IPS DF 19.7 (cell line): ENCODE measurements at places on chromosomes 6 and 20.

GRCh38 chr6:10719296-10719963, 3.4 kb upstream of the TMEM14C start:
- DNase-seq = no peak

GRCh38 chr20:19212821-19213502, 520 bp downstream of the SLC24A3 start:
- DNase-seq = no peak

DNA sequence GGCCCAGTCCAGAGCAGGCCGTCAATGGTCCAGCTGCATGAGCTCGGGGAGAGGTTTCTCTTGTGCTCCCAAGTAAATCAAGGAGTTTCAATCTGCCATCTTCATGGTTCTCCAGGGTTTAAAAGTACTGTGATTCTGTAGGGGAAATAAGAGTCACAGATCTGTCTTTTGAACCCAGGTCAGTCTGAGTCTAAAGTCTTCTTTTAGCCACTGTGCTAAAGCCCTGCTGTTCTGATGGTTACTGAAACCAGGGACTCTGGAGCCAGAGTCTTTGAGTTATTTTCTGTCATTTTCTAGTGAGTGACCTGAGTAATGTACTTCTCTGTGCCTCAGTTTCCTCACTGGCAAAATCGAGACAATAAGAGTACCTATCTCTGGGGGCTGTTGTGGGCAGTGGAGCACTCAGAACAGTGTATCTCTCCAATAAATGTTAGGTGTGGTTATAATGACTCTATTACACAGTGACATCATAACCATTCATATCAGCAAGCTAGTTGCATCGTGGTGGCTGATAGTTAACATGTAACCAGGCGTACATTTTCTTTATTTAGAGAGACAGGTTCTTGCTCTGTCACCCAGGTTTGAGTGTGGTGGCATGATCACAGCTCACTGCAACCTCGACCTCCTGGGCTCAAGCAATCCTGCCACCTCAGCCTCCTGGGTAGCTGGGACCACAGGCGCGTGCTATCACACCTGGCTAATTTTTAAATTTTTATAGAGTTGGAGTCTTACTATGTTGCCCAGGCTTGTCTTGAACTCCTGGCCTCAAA, 74.6 kb upstream of the KCNG1 start:
- no peak for DNase-seq

DNA sequence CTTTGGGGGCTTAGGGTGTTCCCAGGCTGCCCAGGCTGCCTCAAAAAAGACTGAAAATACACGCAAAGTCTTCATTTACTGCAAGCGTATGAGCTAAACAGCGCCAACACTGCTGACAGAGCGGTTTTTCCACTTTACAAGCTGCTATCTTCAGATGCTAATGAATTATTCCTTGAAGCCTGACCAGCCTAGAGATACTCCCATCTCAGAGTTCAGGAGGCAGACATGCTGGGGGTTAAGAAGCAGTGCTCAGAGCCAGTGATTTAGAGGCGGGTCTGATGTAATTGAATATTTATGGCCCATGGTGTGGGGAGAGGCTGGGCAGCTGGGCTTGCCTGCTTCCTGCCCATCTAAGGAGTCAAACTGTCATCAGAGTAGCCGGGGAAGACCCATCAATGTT, 241.4 kb downstream of the SLC24A3 start:
- no peak for DNase-seq

DNA sequence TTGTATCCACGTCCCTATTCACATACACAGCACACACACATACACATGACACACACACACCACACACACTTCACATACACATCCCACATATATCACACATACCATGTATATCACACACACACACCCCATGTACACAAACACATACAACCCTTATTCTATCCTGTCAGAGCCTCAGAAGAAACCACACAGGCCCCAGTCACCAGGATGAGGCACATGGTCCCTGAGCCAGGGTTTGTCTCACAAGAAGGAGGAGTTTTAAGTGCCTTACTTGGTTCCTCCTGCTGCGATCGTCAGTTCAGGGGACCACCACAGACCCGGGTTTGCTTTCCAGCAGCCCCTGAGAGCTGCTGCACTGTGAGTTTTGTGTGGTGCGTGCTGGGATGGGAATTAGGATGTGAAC, 23.6 kb downstream of the BFSP1 start:
- DNase-seq = no peak

DNA sequence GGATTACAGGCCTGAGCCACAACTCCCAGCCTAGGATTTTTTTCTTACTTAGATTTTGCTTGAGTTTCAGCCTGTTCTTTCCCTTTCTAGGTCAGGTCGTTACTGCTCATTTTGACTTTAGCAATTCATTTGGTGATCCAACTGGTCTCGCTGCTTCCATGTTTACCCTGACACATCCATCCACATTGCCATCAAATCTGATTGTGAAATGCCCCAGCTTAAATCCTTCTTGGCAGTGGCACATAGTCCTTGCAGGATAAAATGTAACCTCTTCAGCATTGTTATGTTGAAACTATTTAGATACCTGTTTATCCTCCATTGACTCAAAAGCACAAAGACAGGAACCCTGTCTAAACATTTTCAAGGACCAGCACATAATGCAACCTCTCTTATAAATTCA, 77.2 kb downstream of the DNAH8 start:
- DNase-seq = no peak

DNA sequence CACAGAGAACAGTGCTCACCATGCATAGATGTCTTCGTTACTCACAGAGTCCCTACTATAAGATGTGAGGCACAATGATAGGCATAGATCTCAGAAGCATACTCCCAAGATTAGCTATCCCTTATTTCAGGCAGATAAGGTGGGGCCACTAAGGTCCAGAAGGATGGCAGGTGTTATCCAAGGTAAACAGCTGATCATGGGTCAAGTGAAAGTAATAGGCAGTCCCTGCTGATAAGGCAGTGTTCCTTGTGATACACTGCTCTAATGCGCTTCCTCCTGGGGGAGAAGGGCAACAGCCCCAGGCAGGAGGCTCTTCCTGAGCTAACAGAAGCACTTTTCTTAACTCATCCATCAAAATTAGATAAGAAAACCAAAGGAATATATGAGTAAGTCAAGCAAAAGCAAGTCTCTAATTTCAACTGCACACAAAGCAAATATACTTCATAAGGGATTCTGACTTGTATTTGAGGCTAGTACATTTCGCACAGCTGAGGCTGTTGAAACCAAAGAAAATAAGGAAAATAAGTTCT, 42.2 kb downstream of the METTL24 start:
- no peak for DNase-seq

- no peak for DNase-seq
Observed at GRCh38 chr6:44732243-44732642, 344.7 kb downstream of the CDC5L start.

GRCh38 chr6:90156861-90157260, 139.8 kb downstream of the BACH2 start:
- no peak for DNase-seq

DNA sequence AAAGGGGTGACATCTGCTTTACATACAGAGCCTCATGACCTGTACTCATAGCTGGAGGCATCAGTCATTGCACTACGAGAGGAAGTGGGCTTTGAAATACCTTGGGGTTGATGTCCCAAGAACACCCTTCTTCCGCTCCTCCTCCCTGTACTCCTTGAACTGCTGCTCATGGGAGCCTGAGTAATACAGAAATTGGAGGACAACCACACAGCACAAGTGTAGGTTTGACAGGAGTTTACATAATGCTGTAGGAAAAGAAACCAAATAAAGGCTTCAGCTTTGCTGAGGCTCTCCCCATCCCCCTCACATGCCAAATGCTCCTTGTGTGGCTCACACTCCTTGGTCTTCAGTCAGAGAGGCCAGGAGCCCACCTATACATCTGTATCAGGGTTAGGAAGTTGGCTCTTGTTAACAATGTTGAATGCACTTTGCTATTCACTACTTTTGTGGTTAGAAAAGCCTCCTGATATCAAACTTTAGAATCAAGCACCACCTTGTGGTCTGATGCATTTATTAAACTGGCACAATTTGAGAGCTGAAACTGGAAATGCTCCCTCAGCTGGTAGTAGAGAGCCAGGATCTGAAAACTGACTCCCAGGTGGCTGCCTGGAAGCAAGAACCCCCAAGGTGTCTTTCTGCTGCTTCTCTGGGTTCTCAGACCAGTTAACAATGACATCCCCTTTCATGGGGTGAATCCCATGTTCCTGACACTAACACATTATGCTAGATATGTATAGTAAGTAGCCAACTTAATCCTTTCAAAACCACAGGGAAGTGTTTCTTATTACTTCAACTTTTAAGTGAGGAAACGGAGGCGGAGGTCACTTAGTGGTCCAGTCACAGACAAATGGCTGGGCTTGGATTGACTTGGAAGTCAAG, 56.2 kb upstream of the EDN1 start:
- no peak for DNase-seq

GRCh38 chr6:1739680-1740079, 130.0 kb downstream of the FOXC1 start:
- DNase-seq = no peak

DNA sequence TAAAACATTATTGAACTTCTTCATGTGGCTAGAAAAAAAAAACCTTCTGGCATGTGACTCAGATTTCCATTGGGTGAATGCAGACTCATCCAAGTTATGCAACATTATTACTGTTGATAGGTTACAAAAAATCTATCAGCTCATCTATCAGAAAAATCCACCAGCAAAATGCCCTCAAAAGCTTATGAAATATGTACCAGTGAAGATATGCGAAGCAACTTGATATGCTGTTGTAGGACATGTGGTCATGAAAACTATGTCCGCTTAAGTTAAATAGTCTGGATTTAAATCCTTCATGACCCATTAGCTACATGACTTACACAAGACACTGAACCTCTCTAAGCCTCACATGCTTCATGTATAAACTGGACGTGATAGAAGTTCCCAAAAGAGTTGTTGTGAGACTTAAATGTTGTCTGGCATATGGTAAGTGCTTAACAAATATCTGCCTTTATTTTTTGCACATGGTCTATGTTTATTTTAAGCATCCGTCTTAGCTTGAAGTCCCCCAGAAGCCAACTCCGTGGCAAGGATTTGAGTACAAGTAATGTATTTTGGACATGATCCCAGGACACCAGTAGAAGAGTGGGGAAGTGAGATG, 12.5 kb upstream of the BFSP1 start:
- no peak for DNase-seq

GRCh38 chr6:148959008-148959407, 212.2 kb downstream of the UST start:
- no peak for DNase-seq

- DNase-seq = no peak
Observed at GRCh38 chr6:89596484-89596883, 42.1 kb downstream of the LYRM2 start.

DNA sequence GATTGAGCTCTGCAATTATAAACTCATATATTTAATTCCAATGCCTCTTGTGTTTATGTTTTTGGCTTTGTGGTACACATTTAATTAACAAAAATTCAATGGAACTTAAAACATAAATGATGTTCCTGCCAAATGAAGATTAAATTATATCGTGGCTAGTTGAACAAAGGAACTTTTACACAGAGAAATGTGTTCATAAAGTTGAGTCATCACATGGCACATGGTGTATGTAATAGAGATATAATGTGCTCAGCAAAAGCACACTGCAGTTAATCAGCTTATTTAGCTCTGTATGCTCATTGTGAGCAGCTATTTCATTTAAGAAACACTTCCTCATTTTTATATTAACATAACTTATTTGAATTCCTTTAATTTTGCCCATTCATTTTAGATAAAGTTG, 1295.6 kb upstream of the CITED2 start:
- no peak for DNase-seq

GRCh38 chr6:144158133-144158532, 7.8 kb downstream of the STX11 start:
- peak; percentile 42 for DNase-seq

- no peak for DNase-seq
Observed at GRCh38 chr6:15335385-15335784, 89.5 kb downstream of the JARID2 start.

DNA sequence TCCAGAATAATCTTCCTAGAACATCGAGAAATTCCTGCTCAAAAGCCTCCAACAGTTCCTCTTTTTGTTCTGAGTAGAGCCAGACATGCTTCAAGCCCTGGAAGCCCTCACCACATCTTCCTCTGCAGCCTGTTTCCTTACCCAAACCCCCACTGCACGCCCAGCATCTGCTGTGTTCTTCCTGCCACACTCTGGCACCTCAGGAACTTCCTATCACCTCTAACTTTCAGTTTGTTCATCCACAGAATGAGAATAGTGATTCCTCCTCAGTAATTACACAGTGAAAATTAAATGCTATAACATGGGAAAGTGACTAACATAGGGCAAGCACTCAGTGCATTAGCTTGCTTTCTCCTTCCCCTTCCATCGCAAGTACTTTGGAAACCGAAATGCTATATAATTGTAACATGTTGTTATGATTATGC, 26.3 kb downstream of the C6orf89 start:
- no peak for DNase-seq

GRCh38 chr20:62222972-62223371, 2.9 kb upstream of the HRH3 start:
- no peak for DNase-seq

DNA sequence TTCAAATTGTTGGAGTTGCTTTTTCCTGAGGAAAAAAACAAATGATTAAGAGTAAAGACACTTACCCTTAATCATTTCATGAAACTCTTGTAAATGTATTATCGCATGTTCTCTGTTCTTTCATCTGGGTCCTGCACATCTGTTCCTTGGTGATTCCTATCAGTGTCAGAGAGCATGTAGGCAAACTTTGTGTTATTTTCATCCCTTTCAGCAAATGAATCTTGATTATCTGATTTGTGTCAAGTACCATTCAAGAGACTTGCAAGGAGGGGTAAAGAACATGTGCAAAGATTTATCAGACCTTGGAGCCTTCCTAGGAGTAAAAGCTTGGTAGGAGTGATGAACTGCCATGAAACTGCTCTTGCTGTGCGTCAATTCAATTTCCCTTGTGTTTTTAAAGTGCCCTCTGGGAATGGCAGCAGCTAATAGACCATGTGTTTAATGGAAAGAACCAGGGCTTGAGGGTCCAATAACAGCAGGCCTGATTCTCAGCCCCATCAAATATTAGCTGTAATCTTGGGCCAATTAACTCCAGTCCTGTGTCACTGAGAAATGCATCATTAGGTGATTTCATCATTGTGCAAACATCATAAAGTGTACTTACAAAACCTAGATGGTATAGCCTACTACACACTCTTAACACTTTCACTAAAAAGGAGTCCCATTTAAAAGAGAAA, 118.9 kb upstream of the CEP85L start:
- DNase-seq = no peak

DNA sequence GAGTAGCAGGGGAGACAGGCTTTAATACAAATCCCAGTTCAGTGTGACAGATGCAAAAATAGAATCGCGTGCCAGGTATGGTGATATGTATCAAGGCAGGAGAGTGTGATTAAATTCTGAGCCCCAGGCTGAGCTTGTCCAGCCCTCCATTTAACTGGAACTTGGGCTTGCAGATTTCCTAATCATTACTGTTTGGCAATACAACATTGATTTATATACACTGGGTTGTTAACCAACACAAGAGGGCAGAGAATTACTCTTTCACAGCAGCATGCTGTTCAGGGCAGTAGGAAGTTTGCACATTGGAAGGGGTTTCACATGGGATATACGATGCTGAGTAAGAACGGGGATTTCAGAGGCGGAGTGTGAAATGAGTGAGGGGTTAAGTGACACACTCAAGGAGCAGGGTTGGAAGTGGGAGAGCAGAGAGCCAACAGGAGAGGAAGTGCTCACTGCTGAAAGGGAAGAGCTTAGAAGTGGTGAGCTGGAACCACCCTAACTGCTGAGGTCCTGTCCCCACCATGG, 70.8 kb upstream of the ATXN1 start:
- DNase-seq = no peak
